ENCODE measurements at places on chromosomes 2 and 18.

DNA sequence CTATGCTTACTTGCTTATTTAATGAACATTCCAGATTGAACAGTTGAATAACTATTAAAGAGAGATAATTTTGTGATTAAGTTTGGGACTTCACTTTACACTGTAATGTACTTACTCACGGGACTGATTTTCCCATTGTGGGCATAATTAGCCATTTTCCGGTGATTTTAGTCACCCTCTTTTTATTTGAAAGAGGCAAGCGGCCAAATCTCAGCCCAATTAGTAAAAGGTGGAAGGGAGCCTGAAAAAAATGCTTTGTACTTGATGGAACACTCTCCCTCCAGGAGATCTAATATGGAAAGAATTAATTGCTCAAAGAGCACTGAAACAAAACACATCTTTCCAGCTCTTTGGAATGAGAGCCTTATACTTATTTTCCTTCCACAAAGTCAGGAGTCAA, 50.2 kb downstream of the CALCRL start:
- H3K36me3 ChIP-seq = no peaks in the 10 kb centered on the region
- no peak overlapping the region for H3K4me3 ChIP-seq
- no peaks in the 10 kb centered on the region for H3K27me3 ChIP-seq
- no peak for DNase-seq
- no peak overlapping the region for H3K27ac ChIP-seq

DNA sequence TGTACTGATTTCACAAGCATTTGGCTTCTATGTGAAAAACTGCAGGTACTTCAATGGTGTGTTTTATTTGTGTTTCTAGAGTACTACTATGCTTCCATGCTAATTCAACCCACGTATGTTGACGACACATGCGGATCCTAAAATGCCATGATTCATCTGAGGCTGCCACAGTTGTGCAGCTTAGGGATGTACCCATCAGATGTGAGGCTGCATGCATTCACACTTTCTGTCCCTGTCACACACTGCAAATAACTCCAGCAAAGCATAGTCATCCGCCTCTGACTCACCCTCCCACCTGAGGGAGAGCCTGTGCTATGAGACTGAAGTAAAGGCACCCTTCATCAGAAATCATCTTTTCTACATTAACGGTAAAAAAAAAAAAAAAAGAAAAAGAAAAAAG, 22.1 kb upstream of the SERTAD2 start:
- H3K27me3 ChIP-seq = no peaks in the 10 kb centered on the region
- no peak overlapping the region for H3K4me3 ChIP-seq
- no peak for DNase-seq
- no peak overlapping the region for H3K27ac ChIP-seq

DNA sequence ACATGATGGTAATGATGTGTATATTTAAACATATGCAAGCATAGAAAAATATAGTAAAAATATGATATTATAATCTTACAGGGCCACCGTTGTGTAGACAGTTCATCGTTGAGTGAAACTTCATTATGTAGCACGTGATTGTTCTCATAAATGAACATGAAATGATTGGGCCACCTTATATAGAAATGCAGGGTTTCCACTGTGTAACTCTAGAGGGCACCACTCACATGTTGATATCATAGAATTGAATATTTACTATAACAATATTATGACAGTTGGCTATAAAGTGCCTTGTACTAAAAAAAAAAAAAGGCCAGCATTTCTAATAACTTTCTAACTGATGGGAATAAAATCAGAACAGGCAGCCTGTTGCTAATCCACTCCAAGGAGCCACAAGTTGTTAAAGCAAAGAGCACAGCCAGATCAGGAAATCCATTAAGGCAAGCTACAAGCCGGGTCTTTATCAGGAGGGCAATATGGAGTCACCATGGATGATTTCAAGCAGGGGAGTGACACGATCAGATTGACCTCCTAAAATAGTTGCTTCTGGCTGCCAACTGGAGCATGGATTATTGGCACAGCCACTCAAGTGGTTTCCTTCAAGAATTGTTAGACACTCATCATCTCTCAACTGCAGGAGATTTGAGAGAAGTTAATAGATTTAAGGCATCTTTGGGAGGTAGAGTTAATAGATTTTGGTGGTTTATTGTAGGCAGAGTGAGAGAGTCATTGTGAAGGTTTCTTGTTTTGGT, 16.7 kb downstream of the IL1F10 start:
- H3K27me3 ChIP-seq = no peaks in the 10 kb centered on the region
- no peak overlapping the region for H3K4me3 ChIP-seq
- H3K36me3 ChIP-seq = no peaks in the 10 kb centered on the region
- no peaks in the 10 kb centered on the region for H3K4me1 ChIP-seq

DNA sequence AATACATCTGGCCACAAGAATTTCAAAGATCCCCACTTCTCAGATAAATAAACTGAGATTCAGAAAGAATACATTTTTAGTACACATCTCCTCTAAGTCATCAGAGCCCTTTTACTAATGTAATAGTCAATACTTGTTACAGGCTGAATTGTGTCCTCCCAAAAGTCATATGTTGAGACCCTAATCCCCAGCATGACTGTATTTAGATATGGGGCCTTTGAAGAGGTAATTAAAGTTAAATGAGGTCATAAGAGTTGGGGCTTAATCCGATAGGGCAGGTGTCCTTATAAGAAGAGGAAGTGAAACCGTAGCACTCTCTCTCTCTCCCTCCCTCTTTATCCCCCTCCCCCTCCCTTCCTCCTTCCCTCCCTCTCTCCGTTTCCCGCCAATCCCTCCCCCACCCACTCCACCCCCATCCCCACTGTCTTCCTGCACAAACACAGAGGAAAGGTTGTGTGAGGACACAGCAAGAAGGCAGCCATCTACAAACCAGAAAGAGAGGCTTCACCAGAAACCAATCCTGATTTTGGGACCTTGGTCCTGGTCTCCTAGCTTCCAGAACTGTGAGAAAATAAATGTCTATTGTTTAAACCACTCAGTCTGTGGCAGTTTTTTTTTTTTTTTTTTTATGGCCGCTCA, 66.6 kb upstream of the ZNF397 start:
- no peaks in the 10 kb centered on the region for H3K27me3 ChIP-seq
- peak; percentile 9 for DNase-seq
- H3K4me1 ChIP-seq = no peaks in the 10 kb centered on the region

- H3K4me1 ChIP-seq = no peaks in the 10 kb centered on the region
- no peaks in the 10 kb centered on the region for H3K27me3 ChIP-seq
- no peaks in the 10 kb centered on the region for H3K36me3 ChIP-seq
- no peak overlapping the region for H3K4me3 ChIP-seq
- DNase-seq = no peak
These were observed 485.6 kb downstream of the SOX11 start for GRCh38 chr2:6177811-6178210.

DNA sequence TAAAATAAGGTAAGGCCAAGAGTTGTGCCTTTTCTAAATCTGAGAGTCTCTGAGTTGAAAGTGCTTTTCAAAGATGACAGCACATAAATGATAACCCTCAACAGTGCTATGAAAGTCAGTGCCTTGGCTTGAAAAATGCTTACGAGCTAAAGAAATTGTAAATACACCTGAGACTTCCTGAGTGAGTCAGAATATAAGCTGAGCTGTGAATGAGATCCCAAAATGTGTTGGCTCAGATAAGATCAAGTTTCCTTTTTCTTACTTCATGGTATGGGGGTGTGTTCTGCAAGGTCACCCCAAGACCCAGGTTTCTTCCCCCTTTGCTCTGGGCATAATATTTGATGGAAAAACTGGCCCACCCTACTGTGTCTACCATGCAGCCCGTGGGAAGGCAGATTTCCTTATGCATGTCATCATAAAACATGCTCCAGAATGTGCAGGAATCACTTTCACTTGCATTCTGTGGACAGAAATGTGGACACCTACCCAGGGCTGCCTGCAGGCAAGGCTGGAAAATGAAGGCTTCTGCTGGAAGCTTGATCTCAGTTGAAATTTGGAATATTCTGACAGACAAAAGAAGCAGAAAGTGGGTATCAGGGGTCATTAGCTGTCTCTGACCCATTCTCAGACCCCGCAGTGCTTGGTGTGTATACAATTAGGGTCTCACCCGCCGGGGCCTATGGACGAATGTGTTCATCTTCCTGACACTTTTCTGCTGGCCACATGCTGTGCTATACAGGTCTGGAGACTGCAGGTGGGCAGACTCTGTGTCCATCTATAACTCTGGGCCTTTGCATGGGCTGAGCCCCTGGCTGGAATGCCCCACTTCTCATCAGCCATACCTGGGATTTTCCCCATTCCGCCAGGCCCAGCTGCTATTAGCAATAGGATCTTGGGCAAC, 212.6 kb downstream of the SH3RF3 start:
- H3K4me3 ChIP-seq = no peak overlapping the region
- H3K36me3 ChIP-seq = no peaks in the 10 kb centered on the region
- H3K27ac ChIP-seq = no peak overlapping the region
- DNase-seq = no peak

DNA sequence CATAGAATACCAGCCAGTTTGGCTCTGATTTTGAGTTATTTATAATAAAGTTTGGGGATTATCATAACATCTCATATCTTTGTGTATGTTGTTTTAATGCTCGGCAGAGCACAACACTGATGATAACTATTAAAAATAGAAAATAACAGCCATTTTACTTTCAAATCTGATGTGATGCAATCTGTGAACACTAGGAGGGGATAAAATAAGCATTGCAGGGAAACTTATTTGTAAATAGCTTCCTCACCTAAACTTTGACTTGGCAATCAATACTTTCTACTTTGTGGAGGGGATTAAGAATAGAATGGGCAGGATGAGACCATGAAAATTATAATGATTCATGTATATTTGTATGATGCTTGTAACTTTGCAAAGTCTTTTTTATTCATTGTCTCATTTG, 54.4 kb downstream of the USP14 start:
- peaks cover 15% of the 10 kb centered on the region for H3K36me3 ChIP-seq
- H3K4me3 ChIP-seq = no peak overlapping the region
- no peaks in the 10 kb centered on the region for H3K27me3 ChIP-seq
- DNase-seq = no peak
- H3K27ac ChIP-seq = no peak overlapping the region

GRCh38 chr18:72180689-72181088, 363.5 kb downstream of the CBLN2 start:
- DNase-seq = no peak
- H3K4me3 ChIP-seq = no peak overlapping the region
- H3K36me3 ChIP-seq = no peaks in the 10 kb centered on the region
- H3K4me1 ChIP-seq = no peaks in the 10 kb centered on the region
- no peaks in the 10 kb centered on the region for H3K27me3 ChIP-seq

GRCh38 chr2:38806733-38807059, 28.7 kb downstream of the GEMIN6 start:
- H3K36me3 ChIP-seq = peaks cover 7% of the 10 kb centered on the region
- H3K27ac ChIP-seq = no peak overlapping the region
- H3K4me3 ChIP-seq = no peak overlapping the region

DNA sequence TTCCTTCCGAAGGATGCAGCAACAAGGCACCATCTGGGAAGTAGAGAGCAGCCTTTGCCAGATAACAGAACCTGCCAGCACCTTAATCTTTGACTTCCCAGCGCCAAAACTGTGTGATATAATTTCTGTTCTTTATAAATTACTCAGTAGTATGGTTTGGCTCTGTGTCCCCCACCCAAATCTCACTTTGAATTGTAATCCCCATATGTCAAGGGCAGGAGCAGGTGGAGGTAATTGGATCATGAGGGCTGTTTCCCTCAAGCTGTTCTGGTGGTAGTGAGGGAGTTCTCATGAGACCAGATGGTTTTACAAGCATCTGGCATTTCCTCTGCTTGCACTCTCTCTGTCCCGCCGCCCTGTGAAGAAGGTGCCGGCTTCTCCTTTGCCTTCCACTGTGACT, 899.9 kb downstream of the TRIB2 start:
- no peaks in the 10 kb centered on the region for H3K36me3 ChIP-seq
- H3K4me3 ChIP-seq = no peak overlapping the region
- no peak overlapping the region for H3K27ac ChIP-seq

GRCh38 chr2:200477667-200478131, 32.2 kb downstream of the KCTD18 start:
- H3K27me3 ChIP-seq = no peaks in the 10 kb centered on the region
- DNase-seq = no peak
- H3K4me1 ChIP-seq = no peaks in the 10 kb centered on the region
- H3K4me3 ChIP-seq = no peak overlapping the region
- H3K27ac ChIP-seq = no peak overlapping the region
- peaks cover 10% of the 10 kb centered on the region for H3K36me3 ChIP-seq
